Effector memory CD4-positive, alpha-beta T cell (primary cell): ENCODE measurements at places on chromosomes 13 and 19.

- no peak for DNase-seq
Observed at GRCh38 chr19:15923702-15924101, 10.6 kb downstream of the CYP4F11 start.

DNA sequence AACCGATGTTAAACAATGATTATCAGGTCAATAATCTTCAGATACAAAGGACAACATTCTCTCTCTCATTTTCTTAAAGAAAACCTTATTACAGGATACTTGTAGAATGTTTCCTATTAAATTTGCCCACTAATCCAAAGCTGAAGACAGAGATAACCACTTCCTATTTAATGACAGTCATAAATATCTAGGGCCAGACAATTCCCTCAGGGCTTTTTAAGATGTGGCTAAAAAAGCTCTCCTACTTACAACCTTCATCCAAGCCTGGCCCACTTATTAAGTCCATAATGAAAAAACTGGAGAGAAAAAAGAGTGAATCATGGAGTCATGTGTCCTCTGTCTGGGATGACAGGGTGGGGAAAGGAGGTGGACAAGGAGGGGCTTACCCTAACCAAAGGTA lies 235.9 kb downstream of the KLF12 start:
- no peak for DNase-seq

- no peak for DNase-seq
Observed at GRCh38 chr19:30224689-30225606, 147.2 kb upstream of the ZNF536 start.

- DNase-seq, result no peak
Observed at GRCh38 chr19:40499320-40499719, 32.5 kb downstream of the SPTBN4 start.

GRCh38 chr13:64912141-64912540 lies 2318.0 kb downstream of the PCDH9 start:
- DNase-seq, result no peak

GRCh38 chr19:57656346-57656745 lies 12.4 kb upstream of the ZSCAN4 start:
- DNase-seq, result no peak

DNA sequence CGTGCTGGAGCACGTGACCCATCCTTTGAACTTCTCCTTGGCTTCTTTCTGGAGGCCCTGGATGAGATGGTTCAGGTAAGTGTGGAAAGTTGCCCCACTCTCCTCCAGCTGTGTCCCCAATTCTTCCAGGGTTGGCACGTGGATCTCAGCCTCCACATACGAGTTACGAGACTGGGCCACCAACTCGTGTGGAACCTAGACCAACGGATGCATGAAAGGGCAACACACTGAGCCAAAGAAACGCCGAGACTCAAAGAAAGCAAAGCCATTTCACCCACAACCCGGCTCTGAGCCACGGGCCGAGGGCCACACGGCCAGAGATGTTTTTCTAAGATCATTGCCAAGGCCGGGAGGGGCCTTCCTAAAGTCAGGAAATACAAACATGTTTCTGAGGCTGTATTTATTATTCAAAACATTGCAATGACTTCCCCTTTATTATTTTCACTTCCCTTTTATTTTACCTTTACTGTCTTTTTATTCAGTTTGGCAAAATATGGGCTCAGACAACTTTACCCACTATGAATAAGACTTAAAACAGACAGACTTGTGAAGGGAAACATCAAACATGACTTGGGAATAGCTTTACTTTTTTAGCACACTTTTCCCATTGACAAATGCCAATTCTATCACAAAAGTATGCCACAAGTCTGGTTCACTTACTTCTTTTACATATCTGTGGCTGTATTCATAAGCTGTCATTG lies 94.6 kb downstream of the KL start:
- DNase-seq, result no peak
